ENCODE measurements at places on chromosomes 7 and 10. TPM values are rescaled to one million over a fixed set of nuclear protein-coding genes. Genes with fewer than 3 reads are reported as not detected.
A peak's percentile ranks its signal among the peaks of the same experiment; 100 is the strongest.

The SEMA3D gene
- 1.8 TPM for total RNA-seq

The ZSCAN25 gene
- 9.0 TPM for total RNA-seq

The CALHM1 gene
- total RNA-seq, result not detected

- DNase-seq, result peak; percentile 34
Measured at GRCh38 chr10:73810735-73811465, 498 bp downstream of the NDST2 start.

GRCh38 chr10:73650537-73651331 lies 5.1 kb downstream of the SYNPO2L start:
- DNase-seq, result peak; percentile 77

GRCh38 chr7:25895792-25896171 lies 256.2 kb upstream of the NFE2L3 start:
- DNase-seq, result no peak

DNA sequence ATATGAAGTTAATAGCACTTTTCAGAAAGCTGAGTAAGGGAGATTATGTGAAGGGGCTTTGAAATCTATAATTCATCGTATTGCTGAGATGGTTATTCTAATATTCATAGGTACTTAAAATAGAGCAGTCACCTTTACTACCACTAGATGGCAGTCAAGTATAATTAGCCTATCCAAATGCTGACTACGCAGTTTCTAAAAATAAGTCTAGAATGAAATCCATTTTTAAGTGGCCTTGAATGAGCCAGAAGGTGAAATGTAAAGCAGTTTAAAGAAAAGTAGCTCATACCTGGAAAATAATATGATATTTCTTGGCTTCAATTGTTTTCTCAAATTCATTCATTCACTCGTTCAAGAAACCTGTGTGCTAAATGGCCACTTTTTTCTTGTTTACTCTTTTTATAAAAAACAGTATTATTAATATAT lies 1277.1 kb downstream of the GATA3 start:
- no peak for DNase-seq

- DNase-seq, result no peak
Measured at GRCh38 chr7:149171892-149172533, 23.3 kb upstream of the ZNF282 start.

GRCh38 chr10:10792681-10793080 lies 225.0 kb upstream of the CELF2 start:
- DNase-seq, result no peak

DNA sequence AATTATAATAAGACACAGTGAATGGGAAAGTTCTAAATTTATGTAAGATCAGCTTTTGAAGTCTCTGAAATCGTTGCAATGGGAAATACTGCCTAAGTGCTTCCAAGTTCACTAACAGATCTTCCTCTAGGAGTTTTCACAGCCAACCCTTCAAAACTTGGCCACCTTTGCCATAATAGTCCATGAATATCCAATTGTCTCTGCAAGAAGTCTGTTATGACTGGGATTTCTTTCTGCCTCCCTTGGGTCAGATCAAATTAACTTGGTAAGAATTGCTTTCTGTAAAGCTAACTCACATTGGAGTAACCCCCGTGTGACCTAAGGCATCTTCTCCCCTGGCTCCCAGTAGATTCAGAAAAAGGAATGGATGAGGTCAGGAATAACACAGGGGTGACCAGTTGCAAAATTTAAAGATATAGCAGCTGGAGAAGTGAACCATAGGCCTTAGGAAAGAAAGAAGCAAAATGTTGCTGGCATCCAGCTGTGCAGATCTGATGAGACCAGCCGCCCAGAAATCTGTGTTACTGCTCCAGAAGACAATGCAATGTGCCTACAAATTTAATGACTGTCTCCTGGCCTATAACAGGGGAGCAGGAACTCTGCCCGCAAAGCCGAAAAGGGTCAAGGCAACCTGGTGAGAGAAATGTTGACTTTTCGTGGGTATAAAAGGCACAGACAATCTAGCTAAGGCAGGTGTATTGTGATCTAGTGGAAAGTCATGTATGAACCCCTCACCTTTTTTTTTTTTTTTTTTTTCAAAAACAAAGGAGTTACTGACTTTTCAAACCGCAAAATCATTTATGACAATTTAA lies 7.5 kb upstream of the OPTN start:
- DNase-seq, result no peak

DNA sequence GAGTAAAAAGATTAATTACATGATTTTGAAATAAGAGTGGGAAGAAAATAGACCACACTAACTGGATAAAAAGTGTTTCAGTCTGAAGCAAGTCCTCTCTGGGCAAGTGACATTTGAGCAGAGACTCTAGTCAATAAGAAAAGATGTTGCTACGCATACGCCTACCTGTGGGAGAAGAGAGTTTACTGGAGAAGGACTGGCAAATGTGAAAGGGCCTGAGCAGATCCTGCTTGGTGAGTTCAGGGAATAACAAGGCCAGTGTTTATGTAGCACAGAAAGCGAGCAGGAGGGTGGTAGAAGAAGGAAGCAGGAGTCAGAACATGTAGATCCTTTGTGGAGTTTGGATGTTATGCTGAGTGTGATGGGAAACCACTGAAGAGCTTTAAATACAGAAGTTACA lies 43.4 kb downstream of the RAB18 start:
- no peak for DNase-seq

- DNase-seq, result no peak
Measured at GRCh38 chr10:6049031-6049400, 13.2 kb downstream of the IL2RA start.

GRCh38 chr10:133415752-133416151 lies 8.7 kb downstream of the SPRN start:
- DNase-seq, result no peak

GRCh38 chr7:21948364-21948763 lies 2.7 kb upstream of the CDCA7L start:
- DNase-seq, result no peak

Measured in left ventricle myocardium inferior (tissue), 1 donor.